ENCODE measurements at places on chromosomes 11 and 22.

GRCh38 chr11:16603245-16603644, 135.2 kb upstream of the C11orf58 start:
- DNase-seq: no peak

- DNase-seq: no peak
Measured at GRCh38 chr11:131546218-131546895, 175.9 kb downstream of the NTM start.

- no peak for DNase-seq
Measured at GRCh38 chr11:102225689-102226568, 91.4 kb upstream of the BIRC3 start.

DNA sequence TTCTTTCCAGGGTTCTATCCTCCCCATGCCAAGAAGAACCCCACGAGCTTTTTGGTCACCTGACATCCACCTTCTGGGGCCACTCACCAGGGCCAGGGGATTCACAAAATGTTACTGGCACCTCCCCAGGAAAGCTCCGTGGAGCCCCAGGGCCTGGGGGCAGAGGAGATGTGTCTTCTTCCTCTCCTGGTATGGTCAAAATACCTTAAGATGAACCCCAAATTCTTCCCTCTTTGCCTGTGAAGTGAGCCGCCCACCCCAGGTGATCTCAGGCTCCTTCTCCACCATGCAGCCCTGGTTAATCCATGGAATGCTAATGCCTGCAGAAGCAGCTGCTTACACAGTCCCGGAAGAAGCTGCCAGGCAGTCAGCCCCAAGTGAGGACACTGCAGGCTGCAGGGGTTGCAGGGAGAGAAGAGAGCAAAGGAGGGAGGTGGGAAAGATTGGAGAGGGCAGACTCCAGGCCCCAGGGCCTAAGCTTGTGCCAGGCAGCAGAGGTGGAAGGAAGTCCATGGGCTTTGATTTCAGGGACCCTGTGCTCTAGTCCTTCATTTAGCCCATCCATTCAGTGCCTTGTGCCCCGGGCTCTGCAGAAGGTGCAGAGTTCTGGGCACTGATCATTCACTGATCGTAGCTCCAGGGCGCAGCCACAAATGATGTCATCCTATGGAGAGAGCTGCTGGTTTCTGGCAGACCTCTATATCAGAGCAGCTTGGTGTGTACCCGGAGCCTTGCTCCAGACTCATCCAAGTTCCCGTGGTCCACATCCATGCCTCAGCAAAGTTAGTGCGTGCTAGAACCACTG, 127.9 kb upstream of the NECTIN1 start:
- DNase-seq: no peak

GRCh38 chr11:1919391-1920127, at the start of gene TNNT3:
Gene TNNT3, plus strand, starts transcription at chr11:1919703. Its CDS starts 3,172 bp downstream, at chr11:1922875.
- DNase-seq: no peak

- DNase-seq: peak; percentile 28
Measured at GRCh38 chr22:23263651-23264555, 83.6 kb downstream of the BCR start.

DNA sequence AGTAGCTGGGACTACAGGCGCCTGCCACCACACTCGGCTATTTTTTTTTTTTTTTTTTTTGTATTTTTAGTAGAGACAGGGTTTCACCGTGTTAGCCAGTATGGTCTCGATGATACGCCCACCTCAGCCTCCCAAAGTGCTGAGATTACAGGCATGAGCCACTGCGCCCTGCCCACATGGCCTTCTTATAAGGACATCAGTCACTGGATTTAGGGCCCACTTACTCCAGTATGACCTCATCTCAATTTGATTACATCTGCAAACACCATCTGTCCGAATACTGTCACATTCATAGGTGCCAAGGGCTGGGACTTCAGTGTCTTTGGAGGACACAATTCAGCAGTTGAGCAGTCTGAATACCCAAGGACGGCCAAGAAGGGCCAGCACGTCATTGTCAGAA, 8.2 kb upstream of the PRR5 start:
- DNase-seq: no peak

DNA sequence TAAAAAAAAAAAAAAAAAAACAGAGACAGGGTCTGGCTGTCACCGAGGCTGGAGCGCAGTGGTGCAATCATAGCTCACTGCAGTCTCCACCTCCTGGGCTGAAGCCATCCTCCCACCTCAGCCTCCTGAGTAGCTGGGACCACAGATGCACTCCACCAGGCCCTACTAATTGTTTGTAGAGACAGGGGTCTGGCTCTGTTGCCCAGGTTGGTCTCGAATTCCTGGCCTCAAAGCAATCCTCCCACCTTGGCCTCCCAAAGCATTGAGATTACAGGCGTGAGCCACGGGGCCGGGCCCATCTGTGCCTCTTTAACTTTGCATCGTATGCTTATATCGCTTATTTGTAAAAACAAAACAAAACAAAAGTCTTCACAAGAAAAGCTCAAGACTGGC, 3.1 kb downstream of the CPT1A start:
- peak; percentile 4 for DNase-seq

DNA sequence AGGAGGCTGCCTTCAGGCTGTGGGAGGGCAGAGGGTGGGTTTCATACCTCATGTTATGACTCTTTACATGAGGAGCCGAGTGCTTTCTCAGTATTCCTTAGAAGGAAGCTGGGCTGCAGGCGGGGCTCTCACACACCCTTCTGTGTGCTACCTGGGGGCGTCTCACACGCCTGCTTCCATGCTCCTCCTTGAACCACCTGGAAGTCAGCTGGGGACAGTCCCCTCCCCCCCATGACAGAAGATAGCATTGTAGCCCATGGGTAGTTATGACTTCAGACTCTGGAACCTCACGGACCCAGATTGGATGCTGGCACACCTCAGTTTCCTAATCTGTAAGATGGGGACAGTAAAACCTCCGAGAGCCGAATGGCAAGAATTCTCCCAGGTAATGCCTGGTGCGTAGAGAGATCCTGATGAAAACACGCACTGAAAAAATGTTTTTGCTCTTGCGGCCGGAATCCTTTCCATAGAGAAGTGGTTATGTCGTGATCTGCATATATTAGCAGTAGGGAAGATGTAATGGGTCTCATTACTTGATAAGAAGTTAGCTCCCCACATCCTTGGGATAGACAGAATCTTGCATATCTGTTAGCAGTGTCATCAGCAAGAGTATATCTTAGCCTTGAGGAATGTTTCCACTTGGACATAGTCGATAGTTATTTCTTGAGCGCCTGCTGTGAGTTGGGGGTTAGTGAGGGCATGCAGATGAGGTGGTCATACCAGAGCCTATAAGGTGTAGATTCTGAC, 4.9 kb downstream of the DAGLA start:
- no peak for DNase-seq

- no peak for DNase-seq
Measured at GRCh38 chr22:42905217-42905616, 48.1 kb upstream of the ARFGAP3 start.

- no peak for DNase-seq
Measured at GRCh38 chr11:67664213-67664585, 10.2 kb downstream of the ALDH3B2 start.

GRCh38 chr11:22169833-22170232, 23.1 kb upstream of the ANO5 start:
- no peak for DNase-seq

DNA sequence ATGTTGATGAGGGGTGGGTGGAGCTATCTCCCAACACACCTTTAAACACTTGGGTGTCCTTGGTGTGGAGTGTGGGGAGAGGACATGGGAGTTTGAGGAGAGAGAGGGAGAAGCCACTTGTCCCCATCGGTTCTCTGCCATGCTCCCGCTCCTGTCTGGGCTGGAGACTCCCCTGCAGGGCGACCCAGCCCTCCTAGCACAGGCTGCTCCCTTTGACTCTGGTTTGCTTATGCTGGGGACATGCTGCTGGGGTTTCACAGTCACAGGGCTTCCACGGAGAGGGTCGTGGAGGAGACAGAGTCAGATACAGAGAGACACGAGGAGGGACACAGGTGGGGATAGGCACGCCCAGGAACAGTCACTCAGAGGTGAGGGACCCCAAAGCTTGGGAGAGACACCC, 1.6 kb downstream of the SCUBE1 start:
- no peak for DNase-seq

DNA sequence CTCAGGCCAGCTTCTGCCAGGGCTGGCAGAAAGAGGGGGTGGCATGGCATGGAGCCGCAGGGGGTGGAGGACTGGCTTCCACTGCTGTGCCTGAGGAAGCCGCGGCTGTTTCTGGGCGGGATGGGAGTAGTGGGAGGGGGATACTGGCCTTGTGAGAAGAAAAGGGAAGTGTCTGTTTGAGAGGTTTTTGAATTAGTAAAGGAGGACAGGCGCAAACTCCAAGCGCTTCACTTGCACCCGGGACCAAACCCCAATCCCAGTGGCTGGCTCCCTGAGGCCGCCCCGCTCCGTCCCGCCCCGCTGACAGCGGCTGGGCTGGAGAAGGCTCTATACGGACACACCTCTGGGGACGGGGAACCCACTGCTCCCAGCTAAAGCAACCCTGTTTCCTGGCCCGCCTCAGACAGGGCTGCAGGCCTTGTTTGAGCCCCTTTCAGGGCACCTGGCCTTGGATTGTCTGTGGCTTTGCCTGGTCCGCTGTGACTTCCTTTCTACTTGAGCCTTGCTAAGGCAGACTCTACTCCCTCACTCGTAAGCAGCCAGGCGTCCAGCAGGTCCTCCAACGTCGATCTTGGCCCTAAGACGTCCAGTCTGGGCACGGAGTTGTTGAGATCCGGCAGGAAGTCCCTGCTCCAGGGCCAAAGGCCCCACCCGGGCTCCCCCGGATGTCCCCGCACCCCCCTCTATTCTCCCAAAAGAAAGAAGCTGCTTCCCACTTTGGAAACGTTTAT, 2.2 kb downstream of the APOA1 start:
- DNase-seq: no peak

DNA sequence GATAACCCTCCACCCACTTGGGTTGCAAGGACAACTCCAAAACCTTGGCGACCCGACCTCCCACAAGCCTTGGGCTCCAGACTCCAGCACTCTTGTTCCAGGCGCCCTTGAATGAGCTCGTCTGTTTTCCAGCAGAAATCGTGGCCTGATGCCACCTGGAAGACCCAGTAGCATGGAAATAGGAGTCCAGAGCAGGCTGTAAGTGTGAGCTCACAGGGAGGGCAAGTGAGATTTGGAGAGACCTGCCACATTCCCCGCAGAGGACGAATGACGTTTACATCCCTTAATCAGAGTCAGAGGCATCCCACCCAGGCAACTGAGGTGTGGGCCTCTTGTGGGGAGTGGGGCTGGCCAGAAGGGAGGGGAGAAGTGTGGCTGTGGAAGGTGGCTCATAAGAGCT, 71.9 kb downstream of the LDLRAD3 start:
- DNase-seq: no peak

DNA sequence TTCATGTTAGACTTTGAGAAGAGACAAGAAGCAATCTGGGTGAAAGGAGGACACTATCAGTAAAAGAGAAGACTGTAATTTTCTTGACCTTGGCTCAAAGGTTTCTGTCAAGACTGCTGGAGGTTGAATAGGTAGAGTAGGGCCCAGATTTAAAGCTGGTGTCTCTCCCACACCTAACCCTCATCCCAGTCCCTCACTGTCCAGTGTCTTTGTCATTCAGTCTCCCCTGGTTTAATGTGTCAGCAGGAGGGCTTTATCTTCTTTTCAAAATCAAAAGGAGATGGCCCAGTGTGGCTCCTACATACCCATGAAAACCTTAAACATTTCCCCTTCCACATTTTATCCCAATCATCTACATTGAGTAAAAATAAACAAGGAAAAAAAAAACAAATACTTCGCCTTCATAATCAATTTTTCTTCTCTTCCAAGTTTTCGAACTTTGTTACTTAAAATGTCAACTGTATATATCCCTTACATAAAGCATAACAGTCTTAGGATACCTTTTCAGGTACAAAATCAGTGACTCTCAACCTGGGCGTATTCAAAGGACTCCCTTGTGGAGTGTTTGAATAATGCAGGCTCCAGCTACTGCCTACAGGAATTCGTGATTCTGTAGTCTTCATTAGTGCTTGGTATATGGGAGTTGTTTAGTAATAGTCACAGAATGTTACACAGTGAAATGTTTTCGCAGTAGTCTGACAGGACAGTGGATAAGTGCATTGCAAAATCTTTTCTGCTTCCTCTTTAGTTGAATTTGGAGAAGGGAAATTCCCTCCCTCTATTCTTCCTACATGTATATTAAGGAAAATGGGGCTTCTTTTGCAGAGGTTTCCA, 87.2 kb downstream of the FAT3 start:
- no peak for DNase-seq

GRCh38 chr11:103055221-103055890, 36.6 kb downstream of the DCUN1D5 start:
- DNase-seq: no peak

DNA sequence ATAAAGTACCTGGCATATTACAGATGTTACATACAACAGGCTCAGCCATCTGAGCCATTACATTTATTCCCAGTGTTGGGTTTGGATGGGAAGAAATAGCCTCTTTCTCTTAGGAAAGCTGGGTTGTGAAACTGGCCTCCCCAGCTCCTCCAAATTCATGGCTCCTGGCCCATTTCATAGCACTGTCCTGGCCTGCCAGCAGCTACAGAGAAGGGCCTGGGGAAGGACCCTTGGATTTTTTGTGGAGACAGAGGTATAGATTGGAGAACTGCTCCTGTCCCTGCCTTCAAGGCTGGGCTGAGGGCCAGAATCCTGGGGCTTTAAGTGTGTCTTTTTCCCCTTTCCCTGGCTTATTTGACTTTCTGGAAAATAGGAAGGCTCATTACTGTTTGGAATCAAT, 18.0 kb downstream of the PKNOX2 start:
- no peak for DNase-seq

GRCh38 chr11:32884770-32885384, 7.7 kb upstream of the QSER1 start:
- no peak for DNase-seq

DNA sequence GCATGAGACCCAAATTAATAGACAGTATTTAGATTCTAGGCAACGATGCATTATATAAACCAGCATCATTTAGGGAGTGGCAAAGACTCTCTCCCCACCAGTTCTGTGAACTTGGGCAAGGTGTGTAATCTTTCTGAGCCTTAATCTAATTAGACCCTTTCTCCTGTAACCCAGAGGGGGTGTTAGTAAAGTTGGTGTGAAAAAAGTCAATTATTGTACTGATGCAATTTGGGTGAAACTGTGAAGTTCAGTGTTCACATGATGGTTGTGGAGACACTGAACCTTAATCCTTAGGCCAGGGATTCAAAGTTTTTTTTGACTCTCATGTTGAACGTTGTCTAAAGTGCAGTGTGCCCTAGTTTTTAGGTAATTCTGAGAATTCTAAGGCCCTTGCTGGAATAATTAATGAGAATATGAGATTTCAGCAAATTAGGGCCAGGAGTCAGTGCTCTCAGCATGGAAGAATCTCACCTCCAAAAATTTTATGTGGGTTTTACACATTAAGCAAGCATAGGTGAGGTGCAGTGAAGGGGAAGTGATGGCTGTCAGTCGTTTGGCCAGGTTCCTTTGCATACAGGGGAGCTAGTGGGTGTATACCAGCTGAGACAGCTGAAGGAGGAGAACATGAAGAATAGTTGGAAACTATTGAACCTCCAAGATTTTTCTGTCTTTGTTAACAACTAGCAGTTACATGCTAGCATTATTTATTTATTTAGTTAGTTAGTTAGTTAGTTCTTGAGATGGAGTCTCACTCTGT, 94.2 kb downstream of the PTPRJ start:
- DNase-seq: no peak

Measured in stimulated activated naive CD4-positive, alpha-beta T cell treated with Interleukin-2 at 50 U/mL for 16 hours (primary cell).